Bone marrow (tissue), 2 donors: ENCODE measurements at places on chromosomes 2 and 18.

DNA sequence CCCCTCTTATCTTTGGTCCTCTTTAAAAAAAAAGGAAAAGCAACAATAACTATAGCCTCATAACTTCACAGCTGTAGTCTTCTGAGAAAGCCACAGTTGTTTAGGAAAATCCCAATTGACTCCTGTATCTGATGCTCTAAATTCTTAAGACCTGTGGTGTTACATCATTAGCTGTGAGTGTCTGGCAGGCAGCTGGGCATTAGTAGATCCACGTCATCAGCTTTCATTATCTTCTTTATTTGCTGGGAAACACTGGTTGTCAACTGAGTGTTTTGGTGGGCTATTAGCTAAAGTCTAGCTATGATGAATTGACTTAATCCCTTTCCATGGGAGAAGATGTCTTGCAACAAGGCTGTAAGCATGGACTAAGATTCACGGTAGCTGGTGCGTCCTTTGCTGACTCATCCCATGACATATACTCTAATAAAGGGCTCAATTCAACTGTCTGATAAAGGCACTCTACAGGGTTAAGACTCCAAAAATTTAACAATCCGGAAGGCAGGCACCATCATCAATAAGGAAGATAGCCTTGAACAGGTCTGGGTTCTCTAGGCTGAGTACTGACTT lies 517.2 kb downstream of the PLCL1 start:
- no peak for DNase-seq

DNA sequence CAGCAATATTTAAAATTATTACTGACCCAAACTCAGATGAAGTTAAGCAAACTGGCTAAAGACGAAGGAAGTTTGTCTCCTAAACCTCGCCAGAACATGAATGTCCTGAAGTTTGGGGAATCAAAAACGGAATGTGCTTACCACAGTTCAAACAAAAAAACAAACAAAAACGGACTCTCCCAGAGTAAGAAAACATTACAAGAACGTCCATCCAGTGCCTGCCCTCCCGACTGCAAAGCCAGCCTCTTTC lies 1.1 kb downstream of the KANSL1L start:
- DNase-seq, result no peak

GRCh38 chr2:176423819-176424218 lies 154.6 kb downstream of the MTX2 start:
- no peak for DNase-seq

DNA sequence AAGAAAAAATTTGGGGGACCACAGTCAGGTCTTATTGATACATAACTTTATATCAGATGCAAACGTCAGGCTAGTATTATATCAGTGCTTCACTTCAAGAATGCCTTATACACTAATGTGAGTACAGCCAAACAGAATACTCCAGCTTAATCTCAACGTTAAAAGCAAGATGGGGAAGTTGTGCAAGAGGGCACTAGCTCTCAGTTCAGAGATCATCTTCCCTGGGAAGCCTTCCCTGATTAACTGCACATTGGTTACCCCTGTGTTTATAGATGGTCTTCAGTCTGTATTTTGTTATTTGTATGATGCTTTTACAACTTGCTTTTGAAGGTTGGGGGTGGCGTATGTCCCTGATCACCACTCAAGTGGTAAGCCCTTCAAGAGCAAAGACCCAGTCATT lies 11.4 kb downstream of the EPAS1 start:
- no peak for DNase-seq

DNA sequence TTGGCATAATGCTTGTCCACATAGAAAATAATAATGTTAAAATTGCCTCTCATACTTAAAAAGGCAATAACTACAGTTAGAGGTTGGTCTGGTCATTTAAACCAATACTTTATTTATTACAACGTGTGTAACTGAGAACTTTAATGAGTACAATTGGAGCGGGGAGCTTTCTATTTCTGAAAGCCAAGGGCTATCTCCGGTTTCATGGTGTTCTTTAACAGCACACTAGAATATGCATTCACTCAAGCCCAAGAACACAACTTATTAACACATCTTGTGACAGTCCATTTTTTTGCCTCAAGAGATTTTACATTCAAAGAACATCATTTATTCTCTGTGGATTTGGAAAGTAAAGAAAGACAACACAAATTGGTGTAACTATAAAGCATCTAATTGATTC lies 131.8 kb downstream of the KCNH7 start:
- DNase-seq, result no peak

DNA sequence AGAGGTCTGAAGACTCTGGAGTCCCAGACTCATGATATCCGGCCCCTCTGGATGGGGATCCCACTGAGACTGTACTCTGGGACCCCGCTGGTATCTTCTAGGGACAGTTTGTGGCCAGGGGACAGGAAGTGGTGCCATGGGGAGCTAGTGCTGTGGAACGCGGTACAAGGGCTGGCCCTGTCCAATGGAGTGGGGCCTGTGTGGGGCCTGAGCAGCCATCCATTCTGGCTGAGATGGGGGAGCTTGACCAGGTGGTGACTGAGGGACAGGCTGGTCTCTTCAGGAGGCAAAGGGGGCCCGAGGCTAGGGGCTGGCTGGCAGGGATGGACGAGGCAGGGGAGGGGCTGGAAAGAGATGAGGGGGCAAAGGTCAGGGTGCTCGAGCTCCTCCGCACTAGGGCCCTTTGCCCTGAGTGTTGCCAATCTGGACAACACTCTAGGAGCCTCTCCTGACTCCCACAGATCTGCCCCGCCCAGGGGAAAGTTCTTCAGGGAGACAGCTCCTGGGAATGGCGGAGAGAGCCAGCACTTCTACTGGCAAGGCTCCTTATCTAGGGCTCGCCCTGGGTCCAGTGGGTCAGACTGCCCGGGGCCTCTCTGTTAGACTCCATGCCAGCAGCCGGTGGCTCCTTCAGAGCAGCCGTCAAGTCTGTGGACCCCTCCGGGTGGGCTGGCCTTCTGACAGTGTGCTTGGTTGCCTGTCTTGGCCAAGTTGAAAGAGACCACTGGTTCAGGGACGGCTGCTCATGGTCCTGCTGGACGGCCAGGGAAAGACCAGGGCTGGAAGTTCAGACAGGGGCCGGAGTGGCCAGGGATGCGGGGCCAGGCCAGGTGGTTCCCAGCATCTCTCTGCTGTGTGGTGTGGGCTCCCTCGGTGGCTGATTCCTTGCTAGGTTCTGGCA lies 12.3 kb downstream of the MALL start:
- DNase-seq, result no peak

DNA sequence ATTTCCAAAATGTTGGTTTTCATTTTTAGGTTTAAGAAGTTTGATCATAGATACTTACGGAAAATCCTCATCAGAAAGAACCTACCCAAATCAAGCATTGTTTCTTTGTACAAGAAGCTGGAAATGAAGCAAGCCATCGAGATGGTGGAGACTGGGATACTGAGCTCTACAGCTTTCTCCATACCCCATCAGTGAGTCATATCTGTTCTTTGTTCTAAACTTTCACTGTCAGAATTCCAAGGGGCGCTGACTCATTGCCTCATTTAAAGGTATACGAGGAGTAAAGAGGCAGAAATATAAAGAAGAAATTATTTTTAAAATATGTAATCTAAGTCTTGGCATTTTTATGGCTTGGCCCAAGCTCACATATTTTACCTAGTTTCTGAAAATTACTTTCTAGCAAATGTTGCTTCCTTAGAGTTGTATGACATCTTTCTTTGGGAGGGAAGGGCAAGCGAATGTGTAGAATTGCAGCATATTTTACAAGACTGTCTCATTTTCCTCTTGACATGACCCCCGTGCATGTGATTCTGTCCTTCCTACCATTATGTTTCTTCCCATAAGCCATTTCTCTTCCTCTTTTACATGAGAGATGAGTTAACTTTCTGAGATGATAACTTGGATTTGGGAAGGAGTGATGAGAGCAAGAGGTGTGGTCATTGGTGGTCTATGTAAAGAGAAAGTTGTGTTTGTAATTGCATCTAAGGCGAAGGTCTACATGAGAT lies 41.2 kb downstream of the SLC9A4 start:
- DNase-seq, result no peak

GRCh38 chr2:182914852-182915251 lies 48.4 kb upstream of the FRZB start:
- DNase-seq, result no peak

GRCh38 chr2:84388921-84389490 lies 70.1 kb downstream of the SUCLG1 start:
- DNase-seq, result no peak

DNA sequence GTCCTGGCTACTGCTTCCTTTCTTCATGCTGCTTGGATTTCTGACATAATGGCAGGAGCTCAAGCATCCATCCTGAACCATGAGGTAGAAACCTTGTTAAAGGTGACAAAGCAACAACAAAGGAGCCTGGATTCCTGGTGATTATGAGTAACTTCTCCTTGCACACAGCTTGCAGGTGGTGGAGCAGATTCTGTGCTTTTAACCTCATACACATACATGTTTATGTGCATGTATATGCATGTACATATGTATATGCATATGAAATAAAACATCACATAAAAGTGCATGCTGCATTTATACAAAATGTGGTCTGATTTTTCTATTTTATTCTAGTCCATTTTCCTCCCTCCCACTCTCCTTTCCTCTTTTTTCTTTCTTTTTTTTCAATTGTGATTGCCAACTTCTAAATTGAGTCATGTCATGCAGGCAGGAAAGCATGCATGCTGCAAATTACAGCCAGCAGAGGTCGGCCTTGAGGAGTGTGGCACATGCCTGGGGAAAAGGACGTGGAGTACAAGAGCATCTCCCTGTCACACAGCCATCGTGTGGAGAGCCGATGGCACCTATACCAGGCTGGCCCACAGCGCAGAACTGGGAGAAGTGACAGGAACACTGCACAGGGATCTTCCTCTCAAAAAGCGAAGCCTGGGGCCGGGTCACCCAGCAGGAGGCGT lies 17.9 kb downstream of the LCT start:
- no peak for DNase-seq

DNA sequence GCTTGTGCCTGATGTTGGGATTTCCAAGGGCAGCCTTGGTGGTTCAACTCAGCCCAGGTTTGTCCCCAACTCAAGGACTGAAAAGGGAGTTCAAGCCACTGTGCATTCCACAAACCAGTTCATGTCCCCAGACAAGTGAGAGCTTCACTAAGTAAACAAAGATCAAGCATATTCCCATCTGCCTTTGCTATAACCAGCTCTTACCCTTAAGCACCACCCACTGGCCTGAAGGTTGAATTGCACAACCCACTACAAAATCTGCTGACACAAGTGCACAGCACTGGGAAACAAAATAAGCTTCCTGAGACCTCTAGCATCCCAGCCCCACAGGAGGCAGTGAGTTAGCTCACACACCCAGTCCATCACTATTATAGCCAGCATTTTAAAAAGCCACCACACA lies 516.7 kb downstream of the NR4A2 start:
- DNase-seq, result no peak

DNA sequence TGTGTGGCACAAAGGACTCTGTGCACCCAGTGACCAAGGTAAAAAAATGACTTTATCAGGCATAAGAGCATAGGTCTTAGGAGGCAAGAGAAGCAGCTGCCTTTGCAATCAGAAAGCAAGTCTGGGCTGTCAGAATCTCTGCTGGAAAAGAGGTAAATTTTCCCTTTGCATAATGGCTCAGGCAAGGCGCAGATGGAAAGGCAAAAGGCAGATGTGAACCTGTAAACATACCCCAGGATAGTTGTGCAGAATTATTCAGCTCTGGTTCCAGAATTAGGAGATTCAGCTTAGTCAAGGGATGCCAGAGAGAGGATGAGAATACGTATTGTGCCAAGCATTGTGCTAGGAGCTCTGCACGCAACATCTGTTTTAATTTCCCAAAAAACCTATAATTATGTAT lies 258.7 kb downstream of the CLIP4 start:
- no peak for DNase-seq

DNA sequence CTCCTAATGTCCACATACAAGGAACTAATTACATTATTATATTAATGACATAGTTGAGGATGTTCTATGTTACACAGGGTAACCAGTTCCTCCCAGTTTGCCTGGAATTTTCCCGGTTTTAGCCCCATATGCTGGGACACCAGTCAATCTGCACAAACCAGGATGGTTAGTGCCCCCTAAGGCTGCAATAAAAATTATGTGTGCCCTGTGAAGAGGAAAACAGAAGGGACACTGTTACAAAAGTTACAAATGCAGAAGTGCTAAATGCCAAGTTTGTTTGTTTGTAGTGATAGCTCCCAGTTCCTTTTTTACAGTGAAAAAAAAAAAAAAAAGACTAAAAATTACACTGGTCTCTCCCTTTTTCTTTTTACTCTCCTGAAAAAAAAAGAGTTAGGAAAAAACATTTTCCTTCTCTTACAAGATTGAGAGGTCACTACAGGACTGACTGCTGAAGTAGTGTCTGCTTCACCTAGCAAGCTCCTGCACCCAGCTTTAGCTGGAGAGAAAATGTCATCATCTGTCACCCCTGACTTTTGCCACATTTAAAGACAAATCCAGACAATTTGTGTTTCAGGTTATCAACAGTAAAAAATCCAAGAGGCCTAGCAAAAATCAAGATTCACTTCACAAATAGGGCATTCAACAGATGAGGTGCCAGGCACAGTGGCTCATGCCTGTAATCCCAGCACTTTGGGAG lies 3.2 kb downstream of the ANKRD44 start:
- DNase-seq, result no peak

- no peak for DNase-seq
Measured at GRCh38 chr2:227788561-227789018, 25.1 kb upstream of the CCL20 start.

- no peak for DNase-seq
Measured at GRCh38 chr2:71277536-71278103, 50.7 kb upstream of the PAIP2B start.

DNA sequence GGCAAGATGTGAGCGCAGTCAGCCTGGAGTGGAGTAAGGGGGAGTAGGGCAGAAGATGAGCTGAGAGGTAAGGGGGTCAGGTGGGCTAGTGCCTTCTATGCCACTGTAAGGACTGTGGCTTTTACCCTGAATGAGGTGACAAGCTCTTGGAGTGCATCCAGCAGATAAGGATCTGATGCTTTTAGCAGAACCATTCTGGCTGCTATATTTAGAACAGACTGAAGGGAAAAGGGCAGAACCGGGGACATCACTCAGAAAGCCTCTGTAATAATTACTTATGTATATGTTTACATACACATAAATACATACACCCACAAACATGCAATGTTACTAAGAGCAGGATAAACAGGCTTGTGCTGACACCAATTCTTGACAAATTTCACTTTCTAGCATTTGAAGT lies 124.8 kb downstream of the DTNB start:
- no peak for DNase-seq

DNA sequence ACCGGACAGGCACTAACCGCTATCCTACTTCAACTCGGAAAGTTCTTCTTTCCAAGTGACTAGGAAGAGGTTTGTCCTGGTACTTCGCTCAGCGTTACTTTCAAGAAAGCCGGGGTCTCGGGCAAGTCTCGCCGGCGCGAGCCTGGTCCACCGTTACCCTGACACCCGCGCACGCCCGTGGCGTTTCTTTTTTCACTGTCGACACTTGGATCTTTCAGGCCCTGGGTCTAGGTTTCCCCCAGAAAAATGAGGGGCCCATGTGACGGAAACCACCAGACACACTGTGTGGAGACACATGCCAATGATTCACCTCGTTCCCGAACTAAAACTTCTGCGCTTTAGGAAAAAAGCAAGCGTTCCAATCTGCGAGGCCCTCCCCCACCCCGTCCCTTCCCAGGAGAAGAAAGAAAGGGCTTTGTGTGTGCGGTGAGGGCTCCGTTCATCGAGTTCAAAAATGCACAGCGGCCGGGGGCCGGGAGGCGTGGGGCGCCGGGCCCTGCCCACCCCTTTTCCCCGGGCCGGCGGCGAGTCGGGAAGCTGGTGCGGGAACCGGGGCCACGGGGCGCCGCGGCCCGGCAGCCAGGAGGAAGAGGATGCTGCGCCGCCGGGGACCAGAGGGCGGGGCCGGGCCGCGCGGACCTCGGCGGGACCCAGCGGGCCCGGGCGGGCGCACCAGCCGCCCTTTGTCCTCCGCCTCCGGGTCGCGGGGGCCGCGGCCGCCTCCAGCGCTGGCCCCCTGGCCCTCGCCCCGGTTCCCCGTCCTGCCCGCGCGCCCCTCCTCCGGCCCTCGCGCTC lies 2.6 kb downstream of the ZNF521 start:
- DNase-seq, result peak; percentile 51
